ENCODE measurements at places on chromosomes 11 and 22.

DNA sequence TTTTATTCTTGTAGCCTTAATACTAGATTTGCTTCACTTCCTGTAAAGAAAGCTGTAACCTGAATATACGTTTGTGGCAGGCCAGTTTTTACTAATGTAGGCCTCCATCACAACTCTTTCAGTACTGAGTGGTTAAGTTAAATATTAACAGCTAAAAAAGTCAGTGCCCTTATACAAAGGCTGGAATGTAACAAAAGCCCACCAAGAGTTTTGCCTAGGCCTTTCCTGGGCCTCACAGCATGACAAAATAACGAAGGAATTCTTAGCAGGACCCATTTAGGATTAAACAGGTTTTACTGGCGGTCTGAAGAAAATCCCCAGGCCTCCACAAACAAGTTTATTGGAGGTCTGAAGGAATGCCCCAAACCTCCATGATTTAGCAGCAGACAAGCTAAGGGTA is 43.7 kb downstream of the PIWIL3 start:
- DNase-seq = no peak

GRCh38 chr11:798093-798713 is at the start of gene SLC25A22:
TSS of gene SLC25A22 (minus strand) at chr11:798281. CDS start at chr11:795006, 3,275 bp downstream.
- DNase-seq = peak; percentile 64

DNA sequence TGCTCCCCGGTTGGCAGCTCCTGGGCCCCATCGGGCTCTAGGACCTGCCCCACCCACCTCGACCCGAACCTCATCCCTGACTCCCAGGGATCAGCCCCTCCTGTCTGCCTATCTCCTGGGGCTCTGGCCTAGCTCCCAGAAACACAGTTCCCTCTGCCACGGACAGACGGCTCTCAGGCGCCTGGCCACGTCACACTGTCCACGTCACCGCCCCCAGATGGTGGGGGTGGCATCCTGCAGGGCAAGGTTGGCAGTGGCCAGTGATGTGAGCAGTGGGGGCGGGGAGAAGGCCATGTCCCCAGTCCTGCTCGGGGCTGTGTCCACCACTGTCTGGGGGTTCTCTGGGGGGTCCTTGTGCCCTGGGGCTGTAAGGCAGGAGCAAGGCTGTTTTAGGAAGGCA is 29.2 kb downstream of the SYT7 start:
- DNase-seq = peak; percentile 92

DNA sequence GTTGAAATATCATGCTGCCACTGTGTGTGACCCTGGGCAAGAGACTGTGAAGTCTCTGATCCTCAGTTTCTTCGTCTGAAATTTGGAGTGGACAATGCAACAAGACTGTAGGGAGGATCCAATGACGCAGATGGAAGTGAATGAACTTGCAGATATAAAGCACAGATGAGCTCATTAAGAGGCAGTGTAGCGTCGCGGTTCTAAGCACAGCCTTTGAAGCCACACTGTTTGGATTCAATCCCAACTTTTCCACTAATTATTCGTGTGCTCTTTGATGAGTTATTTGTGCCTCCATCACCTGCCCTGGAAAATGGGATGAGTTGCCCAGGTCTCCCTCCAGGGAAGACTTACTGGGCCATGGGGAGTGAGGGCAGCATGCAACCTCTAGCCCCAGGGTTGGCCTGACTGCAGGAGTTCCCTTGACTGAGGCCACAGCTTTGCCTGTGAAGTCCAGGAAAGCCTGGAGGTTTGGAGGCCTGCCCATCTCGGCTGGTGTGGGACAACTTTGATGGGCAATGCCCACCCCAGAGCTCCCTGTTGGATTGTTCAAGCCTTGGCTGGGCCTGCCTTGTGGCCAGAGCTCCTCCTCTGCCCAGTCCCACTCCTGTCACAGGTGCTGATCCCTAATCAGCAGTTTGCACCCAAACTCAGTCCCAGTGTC is 266.0 kb upstream of the B3GAT1 start:
- DNase-seq = no peak

GRCh38 chr11:83467837-83468236 is 181.7 kb upstream of the CCDC90B start:
- DNase-seq = no peak

- DNase-seq = no peak
These were observed 7.9 kb upstream of the NELL1 start for GRCh38 chr11:20661445-20661844.

- no peak for DNase-seq
These were observed 534.4 kb downstream of the MN1 start for GRCh38 chr22:27267145-27267544.

- DNase-seq = no peak
These were observed 23.9 kb downstream of the MCHR1 start for GRCh38 chr22:40703174-40703573.

GRCh38 chr11:79287952-79288351 is 152.9 kb downstream of the TENM4 start:
- no peak for DNase-seq

- DNase-seq = no peak
These were observed 23.5 kb downstream of the CHST1 start for GRCh38 chr11:45641961-45642360.

- no peak for DNase-seq
These were observed 68.1 kb downstream of the UBASH3B start for GRCh38 chr11:122723576-122723975.

GRCh38 chr22:29313126-29313575 is 2.3 kb downstream of the RASL10A start:
- peak; percentile 92 for DNase-seq

- no peak for DNase-seq
These were observed 621.1 kb downstream of the OPCML start for GRCh38 chr11:132911186-132911585.

DNA sequence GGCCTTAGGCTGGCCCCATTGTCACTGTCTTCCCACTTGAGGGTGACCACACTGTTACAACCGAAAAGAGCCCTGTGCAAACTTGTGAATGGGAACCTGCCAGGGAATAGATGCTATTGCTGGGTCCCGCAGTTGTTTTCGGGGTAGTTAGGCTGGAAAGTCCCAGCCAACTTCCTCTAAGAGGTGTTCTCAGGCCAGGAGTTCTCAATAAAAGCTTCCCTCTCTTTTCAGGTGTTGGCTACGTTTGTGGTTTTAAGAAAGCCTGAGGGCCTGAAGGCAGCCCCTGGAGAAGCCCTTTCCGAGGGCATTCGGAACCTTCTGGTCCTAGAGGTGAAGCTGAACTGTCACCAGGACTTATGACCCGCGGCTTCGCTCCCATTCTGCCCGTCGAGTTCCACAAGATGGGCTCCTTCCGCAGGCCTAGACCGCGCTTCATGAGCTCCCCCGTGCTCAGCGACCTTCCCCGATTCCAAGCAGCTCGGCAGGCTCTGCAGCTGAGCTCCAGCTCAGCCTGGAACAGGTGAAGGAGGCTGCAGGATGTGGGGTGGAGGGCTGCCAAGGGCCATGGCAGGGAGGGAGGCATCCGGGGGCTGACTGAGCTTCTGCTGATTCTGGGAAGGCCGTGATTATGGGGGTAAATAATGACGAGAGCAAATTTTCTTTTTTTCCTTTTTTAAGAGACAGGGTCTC is 104.8 kb downstream of the PRR5L start:
- DNase-seq = no peak

DNA sequence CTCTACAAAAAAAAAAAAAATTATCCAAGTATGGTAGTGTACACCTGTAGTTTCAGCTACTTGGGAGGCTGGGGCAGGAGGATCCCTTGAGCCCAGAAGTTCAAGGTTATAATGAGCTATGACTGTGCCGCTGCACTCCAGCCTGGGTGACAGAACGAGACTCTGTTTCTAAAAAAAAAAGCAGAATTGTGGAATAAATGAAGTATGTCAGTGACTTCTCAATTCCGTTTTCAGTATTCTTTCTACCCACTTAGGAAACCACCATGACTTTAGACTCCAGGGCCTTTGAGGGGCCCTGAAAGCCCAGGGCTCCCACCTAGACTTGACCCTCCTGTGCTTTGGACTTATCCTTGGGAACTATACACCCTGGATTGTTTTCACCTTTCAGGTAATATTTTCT is 6.5 kb upstream of the NUP160 start:
- no peak for DNase-seq

- no peak for DNase-seq
These were observed 15.9 kb downstream of the PRG3 start for GRCh38 chr11:57364851-57365660.

GRCh38 chr11:62909107-62909894 is 11.9 kb downstream of the CHRM1 start:
- peak; percentile 55 for DNase-seq

GRCh38 chr11:60952742-60953170 is 780 bp upstream of the SLC15A3 start:
- DNase-seq = no peak

DNA sequence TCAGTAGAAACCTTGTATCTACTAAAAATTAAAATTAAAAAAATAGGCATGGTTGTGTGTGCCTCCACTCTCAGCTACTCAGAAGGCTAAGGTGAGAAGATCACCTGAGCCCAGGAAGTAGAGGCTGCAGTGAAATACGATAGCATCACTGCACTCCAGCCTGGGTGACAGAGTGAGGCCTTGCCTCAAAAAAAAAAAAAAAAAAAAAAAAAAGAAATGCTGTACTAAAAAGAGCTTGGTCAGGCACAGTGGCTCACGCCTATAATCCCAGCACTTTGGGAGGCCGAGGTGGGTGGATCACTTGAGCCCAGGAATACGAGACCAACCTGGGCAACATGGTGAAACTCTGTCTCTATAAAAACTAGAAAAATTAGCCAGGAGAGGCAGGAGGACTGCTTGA is 36.5 kb downstream of the SBF2 start:
- no peak for DNase-seq

GRCh38 chr11:69892237-69892985 is 73.2 kb upstream of the FGF3 start:
- DNase-seq = no peak

DNA sequence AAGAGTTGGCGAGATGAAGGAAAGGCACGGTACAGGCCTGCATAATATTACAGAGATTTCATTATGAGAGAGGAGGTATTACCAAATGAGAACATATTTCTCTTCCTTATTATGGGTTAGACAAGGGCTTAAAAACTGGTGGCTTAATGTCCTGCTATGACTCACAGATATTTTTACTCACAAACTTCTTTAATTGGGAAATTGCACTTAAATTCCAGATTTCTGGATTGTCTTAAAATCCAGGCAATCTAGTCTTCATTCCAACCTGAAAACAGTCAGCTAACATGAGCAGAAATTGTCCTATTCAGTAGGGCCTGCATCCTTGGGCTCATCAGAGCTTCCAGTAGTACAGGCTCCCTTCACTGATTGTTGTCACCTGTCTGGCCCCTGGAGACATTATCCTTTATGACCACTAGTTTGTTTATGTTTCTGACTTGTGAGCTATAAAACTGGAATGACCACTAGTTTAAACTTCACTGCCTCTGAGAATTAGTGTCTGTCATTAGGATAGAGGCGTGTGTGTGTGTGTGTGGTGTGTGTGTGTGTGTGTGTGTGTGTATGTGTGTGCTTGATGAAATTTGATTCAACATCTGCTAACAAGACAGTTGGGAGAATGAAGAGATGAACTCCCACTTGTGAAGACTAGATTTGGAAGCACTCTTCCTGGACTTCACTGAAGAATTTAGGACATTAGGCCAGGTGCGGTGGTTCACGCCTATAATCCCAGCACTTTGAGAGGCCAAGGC is 25.1 kb downstream of the DBX1 start:
- no peak for DNase-seq

DNA sequence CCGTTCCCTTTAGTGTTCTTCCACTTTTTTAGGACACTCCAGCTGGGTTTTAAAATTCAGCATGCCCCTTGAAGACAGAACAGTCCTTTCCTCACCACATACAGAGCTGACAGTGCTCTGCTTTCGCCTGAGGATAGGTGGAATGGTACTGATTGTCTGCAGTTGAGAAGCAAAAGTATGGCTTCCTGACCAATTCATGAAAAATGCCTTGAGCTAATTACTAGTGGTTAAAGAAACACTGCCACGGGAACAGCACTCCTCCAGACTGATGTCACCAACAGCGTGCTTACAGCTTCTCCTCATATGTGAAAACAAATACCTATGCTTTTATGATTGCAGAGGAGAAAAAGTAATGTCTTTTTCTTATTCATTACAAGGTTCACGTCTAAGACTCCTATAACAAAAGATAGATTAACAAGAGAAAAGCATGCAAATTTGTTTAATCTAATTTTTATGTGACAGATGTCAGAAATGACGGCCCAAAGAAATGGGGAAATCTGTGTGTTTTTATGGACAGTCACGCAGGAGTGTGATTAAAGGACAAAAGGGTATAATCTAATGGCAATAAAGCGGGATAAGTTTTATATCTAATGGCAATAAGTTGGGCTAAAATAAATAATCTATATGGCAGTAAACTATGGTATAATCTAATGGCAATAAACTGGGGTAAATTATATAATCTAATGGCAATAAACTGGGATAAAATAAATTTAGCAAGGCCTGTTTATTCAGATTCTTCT is 123.4 kb upstream of the ARHGAP42 start:
- DNase-seq = no peak

DNA sequence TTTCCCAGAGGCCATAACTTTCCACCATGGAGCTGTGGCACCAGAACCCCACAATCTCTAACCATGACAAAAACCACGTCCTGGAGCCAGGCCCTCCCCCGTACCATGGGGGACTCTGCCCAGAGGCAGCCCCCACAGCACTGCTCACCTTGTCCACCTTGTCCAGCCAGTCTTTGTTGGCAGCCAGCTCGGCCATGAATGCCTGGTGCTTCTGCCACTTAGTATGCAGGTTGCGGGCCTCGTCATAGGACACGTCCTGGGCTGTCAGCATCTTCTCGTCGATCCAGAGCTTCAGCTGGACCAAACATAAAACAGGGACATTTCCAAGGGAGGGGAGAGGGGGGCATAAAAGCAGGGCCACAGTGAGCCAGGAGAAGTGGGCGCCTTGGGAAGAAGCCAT is 20.8 kb upstream of the RBM4B start:
- no peak for DNase-seq

DNA sequence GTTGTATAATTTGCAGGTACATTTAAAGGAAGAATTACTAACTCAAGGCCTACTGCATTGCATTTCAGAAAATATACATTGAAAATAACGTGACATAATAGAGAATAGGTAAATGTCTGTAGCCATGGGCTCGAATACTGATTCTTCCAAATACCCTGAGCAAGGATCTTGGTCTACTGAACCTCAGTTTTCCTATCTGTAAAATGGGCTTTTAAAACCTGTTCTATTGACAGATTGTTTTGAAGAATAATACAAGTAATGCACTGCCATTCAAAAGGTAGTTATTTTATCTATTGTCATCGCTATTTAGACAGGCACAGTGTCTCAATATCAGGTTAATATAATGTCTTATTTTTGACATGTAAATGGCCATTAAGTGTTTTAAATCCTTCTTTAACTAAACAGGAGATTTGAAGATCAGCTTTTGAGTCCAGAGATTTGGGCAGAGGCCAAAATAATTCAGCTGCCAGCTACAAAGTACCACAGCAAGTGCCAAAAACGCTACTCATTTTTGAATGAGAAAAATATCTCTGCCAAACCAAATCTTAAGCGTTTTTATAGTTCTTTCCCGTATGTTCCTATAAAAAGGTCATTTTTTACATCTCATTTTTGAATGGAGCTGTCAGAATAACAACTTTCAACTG is 56.7 kb downstream of the CTSC start:
- DNase-seq = no peak

- DNase-seq = peak; percentile 98
These were observed 13.3 kb downstream of the RSPH14 start for GRCh38 chr22:23128269-23129108.

- no peak for DNase-seq
These were observed 125.7 kb downstream of the WT1 start for GRCh38 chr11:32309530-32310213.

- no peak for DNase-seq
These were observed 109.8 kb downstream of the NAT10 start for GRCh38 chr11:34214961-34215805.

Measured in posterior cingulate gyrus (tissue), 11 donors.